ENCODE measurements at places on chromosomes 4 and X. TPM values are rescaled to one million over a fixed set of nuclear protein-coding genes. Genes with fewer than 3 reads are reported as not detected.

Gene MTMR8
- not detected for polyA plus RNA-seq

GRCh38 chr4:101777431-101777830, 13.1 kb upstream of the BANK1 start:
- no peak for DNase-seq

DNA sequence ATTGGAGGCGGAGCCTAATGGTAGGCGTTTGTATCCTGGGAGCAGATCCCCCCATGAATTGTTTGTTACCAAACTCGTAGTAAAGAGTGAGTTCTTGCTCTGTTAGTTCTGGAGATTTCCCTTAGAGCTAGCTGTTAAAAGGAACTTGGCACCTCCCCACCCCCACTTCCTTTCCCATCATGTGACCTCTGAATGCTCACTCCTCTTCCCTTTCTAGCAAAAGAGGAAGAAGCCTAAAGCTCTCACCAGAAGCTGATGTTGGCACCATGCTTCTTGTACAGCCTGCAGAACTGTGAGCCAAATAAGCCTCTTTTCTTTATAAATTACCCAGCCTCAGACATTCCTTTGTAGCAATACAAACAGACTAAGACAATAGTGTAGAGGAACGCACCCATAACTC, 13.8 kb upstream of the ATOH1 start:
- DNase-seq, result no peak

- DNase-seq, result no peak
Measured at GRCh38 chr4:15714646-15715435, 12.0 kb downstream of the BST1 start.

GRCh38 chr4:139229534-139230039, 50.4 kb downstream of the MGARP start:
- no peak for DNase-seq

Data from AG04450 (cell line).